ENCODE measurements at places on chromosomes 6 and 20. TPM values are rescaled to one million over a fixed set of nuclear protein-coding genes. Genes with fewer than 3 reads are reported as not detected.
A peak's percentile ranks its signal among the peaks of the same experiment; 100 is the strongest.

- H3K27ac ChIP-seq, result no peak overlapping the region
These were observed 18.4 kb upstream of the AKAP7 start for GRCh38 chr6:131116755-131117360.

- H3K27ac ChIP-seq, result no peak overlapping the region
- H3K36me3 ChIP-seq, result no peaks in the 10 kb centered on the region
- DNase-seq, result no peak
- no peak overlapping the region for H3K4me3 ChIP-seq
- no peaks in the 10 kb centered on the region for H3K4me1 ChIP-seq
These were observed 393.8 kb downstream of the CDH26 start for GRCh38 chr20:60352017-60352416.

OR2B6 gene
- not detected for total RNA-seq

DNA sequence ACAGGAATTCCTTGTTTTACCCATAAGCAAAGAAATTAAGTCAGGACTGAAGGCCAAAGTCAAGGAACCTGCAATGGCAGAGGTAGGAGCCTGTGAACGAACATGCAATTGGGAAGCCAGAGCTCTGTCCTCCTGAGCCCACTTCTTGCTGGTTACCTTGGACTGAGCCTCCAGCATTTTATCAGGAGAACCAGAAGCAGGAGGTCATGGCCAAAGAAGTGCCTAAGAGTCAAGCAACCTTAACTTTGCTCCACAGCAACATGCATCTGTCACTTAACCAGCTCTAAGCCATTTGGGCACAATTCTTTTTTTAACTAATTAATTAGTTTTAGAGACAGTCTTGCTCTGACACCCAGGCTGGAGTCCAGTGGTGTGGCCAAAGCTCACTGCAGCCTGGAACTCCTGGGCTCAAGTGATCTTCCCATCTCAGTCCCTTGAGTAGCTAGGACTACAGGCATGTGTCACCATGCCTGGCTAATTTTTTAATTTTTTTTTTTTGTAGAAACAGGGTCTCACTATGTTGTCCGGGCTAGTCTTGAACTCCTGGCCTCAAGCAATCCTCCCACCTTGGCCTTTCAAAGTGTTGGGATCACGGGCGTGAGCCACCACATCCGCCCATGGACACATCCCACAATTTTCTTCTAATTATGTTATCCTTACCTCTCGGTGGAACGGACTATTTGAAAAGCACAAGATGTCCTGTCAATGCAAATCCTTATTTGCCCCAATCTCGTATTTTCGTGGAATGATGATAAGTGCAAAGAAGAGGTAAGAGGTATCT, 334.2 kb downstream of the CD83 start:
- H3K4me3 ChIP-seq, result no peak overlapping the region
- DNase-seq, result no peak
- H3K36me3 ChIP-seq, result no peaks in the 10 kb centered on the region
- no peak overlapping the region for H3K27ac ChIP-seq
- H3K4me1 ChIP-seq, result peaks cover 9% of the 10 kb centered on the region

GRCh38 chr6:144007478-144008119, 460 bp downstream of the PLAGL1 start:
- peak overlapping the region; percentile 60 for H3K4me3 ChIP-seq
- DNase-seq, result no peak
- peaks cover 4% of the 10 kb centered on the region for H3K4me1 ChIP-seq
- H3K36me3 ChIP-seq, result no peaks in the 10 kb centered on the region
- peak overlapping the region; percentile 29 for H3K27ac ChIP-seq
